ENCODE measurements at places on chromosomes 2 and 18. TPM values are rescaled to one million over a fixed set of nuclear protein-coding genes. Genes with fewer than 3 reads are reported as not detected.

MC4R gene
- not detected for total RNA-seq

GRCh38 chr2:72089537-72089936, 58.1 kb downstream of the CYP26B1 start:
- no peak overlapping the region for H3K27ac ChIP-seq
- H3K4me3 ChIP-seq: no peak overlapping the region
- H3K36me3 ChIP-seq: no peaks in the 10 kb centered on the region
- peaks cover 1% of the 10 kb centered on the region for H3K4me1 ChIP-seq

- DNase-seq: peak; percentile 91
- H3K36me3 ChIP-seq: no peaks in the 10 kb centered on the region
- H3K4me3 ChIP-seq: peak within 1 kb of the TSS; percentile 80
- H3K27me3 ChIP-seq: no peaks in the 10 kb centered on the region
- peaks cover 39% of the 10 kb centered on the region for H3K4me1 ChIP-seq
Observed at GRCh38 chr2:218292048-218293014, at the start of gene TMBIM1. TSS of gene TMBIM1 (minus strand) at chr2:218292503. CDS start at chr2:218282141, 10,362 bp downstream.

- DNase-seq: no peak
- no peaks in the 10 kb centered on the region for H3K36me3 ChIP-seq
- H3K27ac ChIP-seq: no peak overlapping the region
- peaks cover 4% of the 10 kb centered on the region for H3K4me1 ChIP-seq
Observed at GRCh38 chr2:30756971-30757370, 50.3 kb downstream of the CAPN13 start.

DNA sequence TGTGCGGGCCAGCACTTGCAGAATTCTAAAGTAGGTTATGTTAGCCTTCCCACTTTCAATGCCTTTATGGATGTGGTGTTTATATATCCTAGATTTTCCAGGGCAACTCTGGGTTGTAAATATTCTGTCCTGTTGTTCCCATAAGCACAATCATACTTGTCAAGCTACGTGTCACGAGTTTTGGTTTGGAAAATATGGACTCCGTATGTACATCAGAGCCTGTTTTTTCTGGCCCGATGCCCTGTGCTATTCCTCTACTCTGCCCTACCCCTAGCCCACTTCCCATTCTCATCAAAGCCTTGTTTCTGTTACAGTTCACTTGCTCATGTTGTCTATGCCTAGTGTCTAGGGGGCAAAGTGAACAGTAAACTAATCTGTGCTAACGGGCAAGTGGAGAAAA, 27.0 kb upstream of the ZEB2 start:
- no peak overlapping the region for H3K4me3 ChIP-seq
- H3K27ac ChIP-seq: peak overlapping the region; percentile 5
- no peaks in the 10 kb centered on the region for H3K36me3 ChIP-seq
- no peaks in the 10 kb centered on the region for H3K27me3 ChIP-seq
